Aortic smooth muscle cell (primary cell): ENCODE measurements at places on chromosomes 4 and X. TPM values are rescaled to one million over a fixed set of nuclear protein-coding genes. Genes with fewer than 3 reads are reported as not detected.

The TMEM187 gene
- total RNA-seq, result 6.4 and 7.3 TPM in 2 replicates

The SOD3 gene
- total RNA-seq, result 129 and 136 TPM in 2 replicates

The GAGE12F gene
- not detected in 2 replicates for total RNA-seq

The SYTL4 gene
- 2.9 and 4.8 TPM in 2 replicates for total RNA-seq

The TMEM150C gene
- 0.06 and 0.53 TPM in 2 replicates for total RNA-seq

The PRKX gene
- total RNA-seq, result 6.6 and 8.1 TPM in 2 replicates

The TLR6 gene
- 1.4 and 1.8 TPM in 2 replicates for total RNA-seq

The DOCK11 gene
- total RNA-seq, result 13.1 and 21.2 TPM in 2 replicates

The TMEM47 gene
- 115 and 148 TPM in 2 replicates for total RNA-seq

The XAGE1A gene
- not detected in 2 replicates for total RNA-seq

The SORCS2 gene
- under 0.01 and 0.40 TPM in 2 replicates for total RNA-seq

The ZNF157 gene
- 0.12 and 0.13 TPM in 2 replicates for total RNA-seq

The CSAG1 gene
- total RNA-seq, result not detected in 2 replicates

The UGT2B17 gene
- total RNA-seq, result not detected in 2 replicates

The GABRE gene
- total RNA-seq, result 10.7 and 43.3 TPM in 2 replicates

The GATB gene
- 13.2 and 14.1 TPM in 2 replicates for total RNA-seq

The TRPC5OS gene
- total RNA-seq, result not detected in 2 replicates

The RASGEF1B gene
- 9.6 and 10.9 TPM in 2 replicates for total RNA-seq

The DKK2 gene
- 0.66 and 4.3 TPM in 2 replicates for total RNA-seq

The FHDC1 gene
- total RNA-seq, result under 0.01 TPM in 2 replicates

The FANCB gene
- total RNA-seq, result 5.9 and 6.5 TPM in 2 replicates

The SLC38A5 gene
- 14.2 and 21.1 TPM in 2 replicates for total RNA-seq

The RHOXF2B gene
- total RNA-seq, result not detected in 2 replicates

The AMBN gene
- total RNA-seq, result not detected in 2 replicates

The IGFBP7 gene
- total RNA-seq, result 595 and 980 TPM in 2 replicates

The RAB9B gene
- 0.50 and 0.66 TPM in 2 replicates for total RNA-seq

The S100G gene
- total RNA-seq, result not detected in 2 replicates

The RRH gene
- 0.13 TPM in 1 of 2 replicates, not detected in the other for total RNA-seq
